ENCODE measurements at places on chromosomes 7 and 10.

DNA sequence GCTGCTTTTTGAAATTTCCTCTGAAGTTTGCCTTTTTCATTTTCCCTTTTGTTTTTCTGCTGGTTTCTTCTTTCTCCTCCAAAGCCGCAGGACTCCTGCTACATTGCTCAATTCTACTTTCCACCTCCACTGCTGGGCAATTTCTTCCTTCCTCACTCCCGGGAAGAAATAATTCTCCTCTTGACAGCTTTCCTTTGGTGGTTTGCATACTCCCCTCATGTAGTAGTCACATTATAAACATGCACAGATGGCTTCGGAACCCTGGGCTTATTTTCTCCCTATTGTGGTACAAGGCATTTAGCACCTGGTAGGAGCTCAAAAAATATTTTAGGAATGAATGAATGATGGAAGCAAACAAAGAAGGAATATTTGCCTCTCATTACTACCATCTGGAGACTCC lies 977.2 kb downstream of the LRMDA start:
- no peak for DNase-seq

DNA sequence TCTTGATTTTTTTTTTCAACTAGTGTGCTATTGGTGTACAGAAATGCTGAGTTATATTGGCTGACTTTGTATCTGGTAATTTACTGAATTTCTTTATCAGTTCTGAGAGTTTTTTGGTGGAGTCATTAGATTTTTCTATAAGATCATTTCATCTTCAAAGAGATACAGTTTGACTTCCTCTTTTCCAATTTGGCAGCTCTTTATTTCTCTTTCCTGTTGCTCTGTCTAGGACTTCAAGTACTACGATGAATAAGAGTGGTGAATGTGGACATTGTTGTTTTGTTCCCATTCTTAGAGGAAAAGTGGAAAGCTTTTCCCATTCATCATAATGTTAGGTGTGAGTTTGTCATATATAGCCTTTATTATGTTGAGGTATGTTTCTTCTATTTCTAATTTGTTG lies 50.2 kb downstream of the LOXL4 start:
- no peak for DNase-seq

- no peak for DNase-seq
Measured at GRCh38 chr10:71968553-71969474, 4.6 kb downstream of the CHST3 start.

DNA sequence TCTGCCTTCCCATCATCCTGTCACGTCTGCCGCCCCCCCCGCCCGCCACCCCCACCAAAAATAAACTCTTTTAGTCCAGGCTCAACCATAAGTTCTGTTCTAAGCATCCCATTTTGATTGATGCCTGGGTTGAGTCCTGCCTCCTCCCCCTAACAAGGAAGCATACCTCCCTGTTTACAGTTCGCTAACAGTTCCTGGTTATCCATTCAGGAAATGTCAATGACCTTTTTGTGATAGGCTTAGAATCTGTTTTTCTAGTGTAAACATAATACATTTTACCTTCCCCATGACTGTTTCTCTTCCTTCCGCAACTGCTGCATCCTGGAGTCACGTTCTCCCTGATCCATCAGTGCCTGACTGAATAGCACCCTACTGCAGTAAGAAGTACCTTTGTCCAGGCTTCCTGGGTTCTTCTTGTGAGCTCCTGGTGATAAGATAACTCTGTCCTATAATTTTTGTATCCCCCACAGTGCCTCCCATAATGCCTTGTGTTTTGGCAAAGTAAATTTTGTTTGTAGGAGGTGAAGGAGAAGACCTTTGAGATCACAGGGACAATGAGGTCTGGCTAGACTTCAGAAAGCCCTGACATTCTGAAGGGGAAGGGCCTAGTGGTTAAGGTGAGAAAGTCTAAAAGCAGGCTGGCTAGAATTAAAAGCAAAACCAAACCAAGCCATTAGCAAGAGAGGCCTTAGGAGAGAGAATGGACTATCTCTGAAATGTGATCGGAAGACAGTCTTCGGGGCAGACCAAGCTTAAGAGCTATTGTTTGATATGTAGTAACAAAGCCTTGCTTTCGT lies 7.3 kb downstream of the AGFG2 start:
- no peak for DNase-seq

DNA sequence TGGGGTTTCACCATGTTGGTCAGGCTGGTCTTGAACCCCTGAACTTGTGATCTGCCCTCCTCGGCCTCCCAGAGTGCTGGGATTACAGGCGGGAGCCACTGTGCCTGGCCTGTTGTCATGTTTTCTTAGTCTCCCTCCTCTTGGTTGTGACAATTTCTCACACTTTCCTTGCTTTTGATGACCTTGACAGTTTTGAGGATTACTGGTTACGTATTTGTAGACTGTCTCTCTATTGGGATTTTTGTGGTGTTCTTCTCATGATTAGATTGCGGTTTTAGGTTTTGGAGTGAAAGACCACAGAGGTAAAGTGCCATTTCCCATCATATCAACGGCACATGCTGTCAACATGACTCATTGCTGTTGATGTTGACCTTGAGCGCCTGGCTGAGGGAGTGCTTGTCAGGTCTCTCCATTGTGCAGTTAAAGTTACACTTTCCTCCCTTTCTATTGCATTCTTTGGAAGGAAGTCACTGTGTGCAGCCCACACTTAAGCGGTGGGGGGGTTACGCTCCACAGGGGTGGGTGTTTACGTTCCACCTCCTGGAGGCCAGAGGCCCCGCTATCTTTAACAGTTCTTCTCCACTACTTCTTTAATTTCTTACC lies 10.8 kb downstream of the NEURL1 start:
- DNase-seq, result no peak

- DNase-seq, result no peak
Measured at GRCh38 chr7:74387606-74388005, 66.1 kb upstream of the GTF2IRD1 start.

DNA sequence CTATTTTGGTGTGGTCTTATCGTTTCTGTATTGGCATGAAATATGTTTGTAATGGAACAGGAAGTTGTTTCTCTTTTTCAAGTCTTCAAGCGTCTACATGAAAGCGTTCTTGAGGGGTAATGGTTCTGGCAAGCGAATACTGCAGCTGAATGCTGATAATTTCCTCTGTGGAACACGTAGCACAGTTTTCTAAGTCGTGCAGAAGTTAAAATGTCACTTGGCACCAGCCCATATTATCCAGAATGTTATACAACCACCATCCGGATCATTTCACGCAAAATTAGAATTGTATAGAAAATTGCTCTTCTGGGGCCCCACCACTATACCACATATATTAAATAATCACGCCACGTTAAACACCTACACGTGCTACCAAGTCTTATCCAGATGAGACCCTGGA lies 354.3 kb downstream of the CALN1 start:
- DNase-seq, result no peak

DNA sequence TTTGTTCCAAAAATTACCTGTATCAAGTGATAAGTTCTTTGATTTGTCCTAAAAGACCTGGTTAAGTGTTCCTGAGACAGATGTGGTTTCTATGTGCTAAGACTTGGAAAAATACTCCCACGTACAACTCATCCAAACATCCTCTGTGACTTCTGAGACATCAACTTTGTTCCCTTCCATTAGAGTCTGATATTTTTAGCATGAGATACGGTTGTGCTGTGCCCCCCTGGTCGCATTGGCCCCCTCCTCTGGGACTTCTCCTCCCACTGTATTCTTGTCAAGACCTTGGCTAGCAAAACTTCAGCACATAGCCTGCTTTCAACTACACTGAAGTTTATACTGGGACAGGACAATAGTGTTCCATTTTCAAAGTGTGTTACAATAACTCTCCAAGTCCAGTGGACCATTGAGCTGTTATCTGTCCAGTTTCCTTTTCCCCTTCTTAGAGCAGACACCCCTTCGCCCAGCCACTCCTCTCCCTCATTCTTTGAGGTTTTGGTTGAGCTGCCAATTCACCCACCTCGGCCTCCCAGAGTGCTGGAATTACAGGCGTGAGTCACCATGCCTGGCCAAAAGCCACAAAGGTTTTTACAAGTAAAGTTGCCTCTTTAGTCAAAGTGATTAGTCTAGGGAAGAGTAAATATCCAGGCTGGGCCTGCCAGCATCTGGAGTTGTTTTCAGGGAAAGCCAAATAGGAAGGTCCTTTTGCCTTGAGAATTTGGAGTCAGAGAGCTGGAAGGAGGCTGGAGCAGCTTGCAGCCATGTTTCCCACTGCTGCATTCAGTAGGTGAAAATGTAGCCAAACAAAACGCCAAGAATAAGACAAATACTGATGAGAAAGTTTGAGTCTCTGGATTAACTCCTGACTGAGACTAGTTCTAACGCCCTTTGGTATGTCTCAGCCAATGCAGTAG lies 17.8 kb upstream of the PDLIM1 start:
- no peak for DNase-seq

GRCh38 chr7:149286811-149287400 lies 24.9 kb downstream of the ZNF783 start:
- no peak for DNase-seq

DNA sequence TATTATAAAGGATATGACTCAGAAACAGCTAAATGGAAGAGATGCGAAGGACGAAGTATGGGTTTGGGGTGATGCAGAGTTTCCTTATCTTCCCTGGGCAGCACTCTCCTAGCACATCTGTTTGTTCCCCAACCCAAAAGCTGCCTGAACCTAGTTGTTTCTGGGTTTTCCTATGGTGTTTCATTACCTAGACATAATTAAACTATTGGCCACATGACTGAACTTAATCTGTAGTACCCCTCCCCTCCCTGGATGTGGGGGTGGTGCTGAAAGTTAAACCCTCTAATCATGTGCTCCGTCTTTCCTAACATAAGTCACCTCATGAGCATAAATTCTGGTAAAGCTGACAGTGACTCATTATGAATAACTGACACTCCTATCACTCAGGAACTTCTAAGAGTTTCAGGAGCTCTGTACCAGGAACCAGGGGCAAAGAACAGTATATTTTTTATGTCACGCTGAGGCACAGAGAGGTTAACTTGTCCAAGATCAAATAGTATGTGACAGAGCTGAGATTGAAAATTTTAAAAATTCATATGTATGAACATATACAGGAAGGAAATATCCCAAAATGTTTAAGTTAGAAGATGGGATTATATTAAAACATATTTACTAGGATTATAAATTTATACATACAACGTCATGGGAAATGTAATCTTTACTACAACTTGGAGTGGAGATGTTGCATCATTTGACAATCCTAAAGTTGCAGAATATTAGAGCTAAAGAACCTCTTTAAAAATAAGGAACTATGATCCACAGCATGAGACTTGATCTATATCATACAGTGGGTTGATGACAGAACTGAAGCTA lies 4.8 kb downstream of the STRIP2 start:
- DNase-seq, result no peak

- no peak for DNase-seq
Measured at GRCh38 chr7:94908323-94909178, 1.2 kb downstream of the PPP1R9A start.

DNA sequence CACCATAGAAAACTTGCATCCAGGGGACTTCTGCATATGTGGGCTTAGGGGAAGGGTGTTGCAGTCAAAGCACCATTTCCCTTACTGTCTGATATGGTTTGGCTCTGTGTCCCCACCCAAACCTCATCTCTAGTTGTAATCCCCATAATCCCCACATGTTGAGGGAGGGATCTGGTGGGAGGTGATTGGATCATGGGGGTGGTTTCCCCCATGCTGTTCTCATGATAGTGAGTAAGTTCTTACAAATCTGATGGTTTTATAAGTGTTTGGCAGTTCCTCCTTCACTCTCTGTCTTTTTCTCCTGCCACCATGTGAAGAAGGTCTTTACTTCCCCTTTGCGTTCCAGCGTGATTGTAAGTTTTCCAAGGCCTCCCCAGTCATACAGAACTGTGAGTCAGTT lies 177.4 kb downstream of the ADK start:
- no peak for DNase-seq

- no peak for DNase-seq
Measured at GRCh38 chr7:108629651-108630400, 60.2 kb downstream of the DNAJB9 start.

- DNase-seq, result no peak
Measured at GRCh38 chr10:114925587-114926586, 12.1 kb upstream of the TRUB1 start.

DNA sequence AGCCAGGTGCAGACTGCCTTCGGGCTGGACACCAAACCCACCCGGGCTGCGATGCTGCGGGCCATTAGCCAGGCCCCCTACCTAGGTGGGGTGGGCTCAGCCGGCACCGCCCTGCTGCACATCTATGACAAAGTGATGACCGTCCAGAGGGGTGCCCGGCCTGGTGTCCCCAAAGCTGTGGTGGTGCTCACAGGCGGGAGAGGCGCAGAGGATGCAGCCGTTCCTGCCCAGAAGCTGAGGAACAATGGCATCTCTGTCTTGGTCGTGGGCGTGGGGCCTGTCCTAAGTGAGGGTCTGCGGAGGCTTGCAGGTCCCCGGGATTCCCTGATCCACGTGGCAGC lies 50.0 kb downstream of the VWA2 start:
- DNase-seq, result no peak

- DNase-seq, result no peak
Measured at GRCh38 chr10:123129618-123130271, 6.0 kb upstream of the HMX3 start.

DNA sequence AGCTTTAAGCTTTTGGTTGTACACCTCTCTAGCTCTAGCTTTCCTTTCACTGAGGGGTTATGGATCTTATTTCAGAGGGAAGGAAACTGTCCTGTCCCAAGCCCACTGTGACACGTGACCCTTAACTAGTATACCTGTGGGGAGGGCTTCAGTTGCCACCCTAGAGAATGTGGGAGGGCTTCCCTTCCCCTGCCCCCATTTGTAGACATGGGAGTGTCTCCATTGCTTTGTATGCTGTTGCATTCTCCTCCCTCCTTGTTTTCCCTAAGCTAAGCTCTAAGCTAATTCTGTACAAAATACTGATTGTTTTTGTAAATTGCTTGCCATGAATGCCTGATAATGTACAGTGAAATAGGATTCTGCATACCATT lies 11.2 kb downstream of the LUC7L2 start:
- DNase-seq, result no peak

GRCh38 chr10:121608469-121609190 lies 10.4 kb upstream of the FGFR2 start:
- no peak for DNase-seq

- no peak for DNase-seq
Measured at GRCh38 chr7:142696456-142697179, 52.7 kb upstream of the PRSS1 start.

DNA sequence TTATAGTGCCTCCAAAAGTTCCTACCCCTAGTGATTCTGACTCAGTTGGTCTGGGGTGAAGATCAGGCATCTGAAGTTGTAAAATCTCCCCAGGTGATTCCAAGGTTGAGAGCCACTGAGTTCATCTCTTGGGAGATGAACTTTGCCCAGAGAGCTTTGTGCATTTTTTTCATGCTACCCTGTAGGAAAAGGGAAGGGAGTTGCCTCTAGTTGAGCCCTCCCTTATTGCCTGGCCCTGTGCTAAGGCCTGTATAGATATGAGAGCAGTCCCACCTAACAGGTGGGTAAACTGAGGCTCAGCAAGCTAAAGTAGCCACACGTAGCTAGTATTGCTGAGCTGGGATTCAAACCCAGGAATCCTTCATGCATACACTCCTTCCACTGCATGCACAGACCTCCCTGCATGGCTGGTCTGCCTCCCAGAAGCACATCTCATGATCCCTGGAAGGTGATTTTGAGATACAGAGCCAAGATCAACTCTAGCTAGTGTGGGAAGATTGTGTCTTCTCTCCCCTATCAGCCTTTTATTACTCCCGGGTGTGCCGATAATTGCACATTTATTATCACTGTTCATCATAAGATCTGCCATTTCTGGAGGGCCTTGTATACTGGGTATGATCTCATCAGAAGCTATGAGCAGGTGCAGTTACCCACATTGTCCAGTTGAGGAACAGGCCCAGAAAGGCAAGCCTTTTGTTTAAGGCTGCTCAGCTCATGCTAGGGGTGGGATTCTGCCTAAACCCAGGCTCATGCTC lies 47.0 kb downstream of the TBATA start:
- DNase-seq, result no peak

All from stimulated activated CD8-positive, alpha-beta memory T cell treated with anti-CD3 and anti-CD28 coated beads, Interleukin-7, amount 100 ng/mL, for 1 hour (primary cell).